ENCODE measurements at places on chromosomes 3 and 15.
A peak's percentile ranks its signal among the peaks of the same experiment; 100 is the strongest.

DNA sequence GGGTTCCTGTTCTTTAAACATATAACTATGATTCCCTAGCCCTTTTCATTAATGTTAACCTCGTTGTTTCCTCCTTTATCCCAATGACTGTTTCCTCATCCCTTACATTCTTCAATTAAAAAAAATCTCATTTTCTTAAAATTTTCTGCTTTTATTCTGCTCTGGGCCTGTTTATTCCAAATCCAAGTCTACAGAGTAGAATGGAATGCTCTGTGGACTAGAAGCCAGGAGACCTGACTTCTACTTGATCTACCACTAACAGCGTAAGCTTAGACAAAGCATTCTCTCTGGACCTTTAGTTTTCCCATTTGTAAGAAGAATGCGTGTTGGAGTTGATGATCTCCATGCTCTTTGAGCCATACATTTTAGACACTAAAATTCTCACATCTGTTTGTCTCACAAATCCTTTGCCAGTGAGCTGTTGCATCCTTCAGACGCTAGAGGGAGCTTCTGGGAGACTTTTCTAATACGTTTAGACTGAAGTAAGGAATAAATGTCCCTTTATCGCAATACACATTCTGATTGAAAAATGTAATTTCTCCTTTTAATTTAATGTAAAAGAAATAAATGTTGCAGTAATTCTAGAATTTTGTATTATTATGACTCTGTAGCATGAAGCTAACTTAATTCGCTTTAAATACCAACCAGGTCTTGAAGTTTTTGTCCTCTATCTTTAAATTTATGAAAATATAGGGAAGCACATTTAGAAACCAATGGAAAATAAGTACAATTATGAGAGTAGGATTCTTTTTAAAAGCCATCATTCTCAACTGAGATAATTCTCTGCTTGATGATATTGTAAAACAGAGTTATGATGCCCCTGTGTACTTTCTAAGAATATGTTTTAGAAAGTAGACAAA is 21.7 kb upstream of the GMNC start:
- DNase-seq, result peak; percentile 80

DNA sequence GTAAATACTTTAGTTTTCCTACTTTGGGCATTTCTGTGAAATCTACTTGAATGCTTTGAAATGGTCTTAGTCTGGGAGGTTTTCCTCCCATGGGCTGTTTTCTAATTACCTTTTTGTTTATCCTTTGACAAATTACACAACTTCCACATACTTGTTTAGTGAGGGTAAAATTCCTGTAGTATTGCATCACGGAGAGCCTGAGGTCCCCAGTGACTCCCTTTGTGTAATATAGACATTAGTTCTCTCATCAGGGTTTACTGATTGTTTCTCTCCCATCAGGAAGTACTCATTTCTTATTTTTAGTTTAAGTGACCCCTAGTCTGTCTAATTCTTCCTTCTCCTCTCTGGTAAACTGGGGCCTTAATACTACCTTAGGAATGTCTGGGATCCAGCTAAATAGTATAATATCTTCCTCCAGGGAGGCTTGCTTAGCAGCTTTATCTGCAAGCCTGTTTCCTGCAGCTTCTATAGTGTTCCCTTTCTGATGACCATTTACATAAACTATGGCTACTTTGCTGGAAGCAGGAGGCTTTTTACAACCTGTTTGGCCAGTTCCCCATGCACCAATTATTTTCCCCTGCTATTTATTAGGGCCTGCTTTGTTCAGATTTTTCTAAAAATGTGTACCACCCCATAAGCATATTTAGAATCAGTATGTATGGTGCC is 87.2 kb upstream of the XCR1 start:
- peak; percentile 80 for DNase-seq

GRCh38 chr3:32913790-32914446 is 37.5 kb upstream of the CCR4 start:
- peak; percentile 98 for DNase-seq

- DNase-seq, result no peak
Measured at GRCh38 chr3:156131799-156132198, 11.4 kb downstream of the KCNAB1 start.

DNA sequence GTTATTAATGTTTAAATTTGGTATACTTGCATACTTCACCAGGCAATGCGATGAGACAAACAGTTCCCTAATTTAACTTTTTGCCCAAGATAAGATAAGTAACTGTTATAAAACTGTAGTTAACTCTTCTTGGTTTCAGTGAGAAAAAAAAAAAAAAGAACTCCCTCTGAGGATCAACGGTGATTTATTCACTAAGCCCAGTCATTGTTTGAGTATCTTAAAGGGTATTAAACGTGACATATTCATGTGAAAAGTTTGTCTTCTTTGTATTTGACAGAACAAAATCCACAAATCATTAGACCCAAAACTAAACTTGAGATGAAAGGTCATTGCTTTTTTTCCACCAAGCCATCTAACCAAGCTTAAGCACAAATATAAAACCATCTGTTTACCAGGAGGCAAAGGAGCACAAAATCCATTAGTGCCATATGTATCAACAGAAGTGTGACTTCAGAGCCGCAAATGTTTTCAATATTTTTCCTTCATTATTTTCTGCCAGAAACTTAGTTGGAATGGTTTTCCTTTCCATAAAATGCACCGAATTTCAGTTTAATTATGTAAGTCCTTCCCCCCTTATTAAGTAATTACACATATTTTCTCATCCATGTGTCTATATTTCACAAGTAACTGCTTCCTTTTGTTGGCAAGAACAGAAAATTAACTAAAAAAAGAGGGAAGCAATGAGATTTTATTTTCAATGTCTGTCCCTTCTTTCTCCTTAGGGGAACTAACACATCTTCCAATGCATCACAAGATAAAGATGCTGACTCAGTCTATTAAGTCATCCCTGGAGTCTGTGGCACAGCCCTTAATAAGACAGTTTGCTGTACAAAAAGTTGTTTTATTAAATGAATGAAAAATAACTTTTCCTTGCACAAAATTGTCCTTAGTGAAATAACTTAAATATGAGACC is 92.2 kb upstream of the RAP2B start:
- DNase-seq, result peak; percentile 75

DNA sequence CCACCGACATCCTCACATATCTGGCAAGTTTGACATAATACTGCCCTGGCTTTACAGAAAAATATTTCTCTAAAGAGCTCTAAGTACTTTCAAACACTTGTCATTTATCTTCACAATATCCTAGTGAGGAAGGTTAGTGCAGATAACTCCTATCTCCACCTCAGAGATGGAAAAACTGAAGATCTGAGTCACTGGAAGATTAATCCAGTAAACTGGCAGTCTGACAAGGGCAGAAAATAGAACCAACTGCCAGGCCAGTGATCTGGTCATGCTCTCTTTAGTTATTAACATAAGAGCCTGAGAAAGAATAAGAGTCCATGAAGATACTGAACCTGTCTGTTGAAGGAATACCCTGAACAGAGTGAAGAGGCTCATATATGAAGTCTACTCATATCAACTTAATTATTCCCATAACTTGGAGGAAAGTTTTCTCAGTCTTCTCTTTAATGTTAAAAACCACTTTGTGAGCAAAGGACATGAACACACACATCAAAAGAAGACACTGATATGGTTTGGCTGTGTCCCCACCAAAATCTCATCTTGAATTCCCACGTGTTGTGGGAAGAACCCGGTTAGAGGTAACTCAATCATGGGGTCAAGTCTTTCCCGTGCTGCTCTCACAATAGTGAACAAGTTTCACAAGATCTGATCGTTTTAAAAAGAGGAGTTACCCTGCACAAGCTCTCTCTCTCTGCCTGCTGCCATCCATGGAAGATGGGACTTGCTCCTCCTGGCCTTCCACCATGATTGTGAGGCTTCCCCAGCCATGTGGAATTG is 61.4 kb downstream of the GOLIM4 start:
- peak; percentile 81 for DNase-seq

GRCh38 chr3:32569540-32570420 is 878 bp downstream of the DYNC1LI1 start:
- DNase-seq, result peak; percentile 34

- DNase-seq, result peak; percentile 91
Measured at GRCh38 chr3:189824629-189825312, 193.6 kb downstream of the TP63 start.

DNA sequence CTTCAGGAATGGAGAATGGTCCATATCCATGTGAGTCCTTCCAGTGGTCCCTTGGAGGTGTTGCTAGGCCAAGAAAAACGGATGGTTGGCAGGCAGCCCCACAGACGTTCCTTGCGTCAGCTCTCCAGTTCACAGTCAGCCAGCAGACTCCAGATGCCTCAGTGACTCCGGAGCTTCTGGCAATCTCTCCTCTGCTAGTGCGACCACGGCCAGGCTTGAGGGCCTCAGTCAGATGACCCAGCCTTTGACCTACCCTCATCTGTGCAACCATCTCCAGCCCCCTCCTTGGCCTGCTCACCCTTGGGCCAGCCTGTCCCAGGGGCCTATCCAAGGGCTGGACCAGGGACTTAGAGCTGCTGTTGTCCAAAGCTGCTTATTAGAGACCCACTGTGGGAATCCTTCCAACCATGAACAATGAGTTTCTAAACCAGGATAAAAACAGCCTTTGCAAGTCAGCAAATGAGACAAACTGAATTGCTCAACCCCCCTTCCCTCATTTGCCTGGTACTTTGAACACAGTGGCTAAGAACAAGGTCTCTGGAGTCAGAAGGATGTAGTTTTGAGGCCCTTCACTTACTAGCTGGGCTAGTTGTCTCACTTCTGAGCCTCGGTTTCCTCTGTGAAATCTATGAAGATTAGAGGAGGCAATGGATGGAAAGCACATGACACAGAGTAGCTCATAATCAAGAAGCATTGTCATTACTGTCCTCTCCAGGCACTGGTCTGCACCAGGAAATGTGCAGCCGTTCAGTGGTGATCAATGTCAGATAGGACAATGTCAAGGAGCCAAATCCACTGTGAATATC is 44.8 kb downstream of the ANP32A start:
- peak; percentile 92 for DNase-seq

- DNase-seq, result no peak
Measured at GRCh38 chr3:124529826-124530571, 200.3 kb upstream of the UMPS start.

GRCh38 chr3:60660026-60660425 is 591.2 kb downstream of the FHIT start:
- no peak for DNase-seq

GRCh38 chr3:195001261-195001660 is 269.7 kb downstream of the XXYLT1 start:
- no peak for DNase-seq

DNA sequence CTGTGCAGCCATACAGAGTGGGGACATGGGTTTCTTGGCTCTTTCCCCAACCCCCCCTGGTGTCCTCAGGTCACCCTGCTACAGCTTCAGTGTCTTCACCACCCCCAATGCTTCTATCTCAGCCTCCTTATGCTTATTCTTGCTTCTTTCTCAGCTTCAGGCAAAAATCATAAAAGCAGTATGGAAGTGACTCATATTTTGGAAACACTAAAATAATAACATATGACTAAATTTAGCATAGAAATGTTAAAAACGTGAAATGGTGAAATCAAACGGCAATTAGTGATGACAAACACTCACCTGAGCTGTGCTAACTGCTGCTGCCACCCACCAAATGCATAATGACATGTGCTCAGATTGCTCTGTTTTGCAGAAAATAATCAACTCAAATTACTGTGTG is 475.2 kb upstream of the EPHA3 start:
- no peak for DNase-seq

- DNase-seq, result peak; percentile 72
Measured at GRCh38 chr15:32844118-32844711, 126.4 kb downstream of the GREM1 start.
